ENCODE measurements at places on chromosomes 12 and 14.

DNA sequence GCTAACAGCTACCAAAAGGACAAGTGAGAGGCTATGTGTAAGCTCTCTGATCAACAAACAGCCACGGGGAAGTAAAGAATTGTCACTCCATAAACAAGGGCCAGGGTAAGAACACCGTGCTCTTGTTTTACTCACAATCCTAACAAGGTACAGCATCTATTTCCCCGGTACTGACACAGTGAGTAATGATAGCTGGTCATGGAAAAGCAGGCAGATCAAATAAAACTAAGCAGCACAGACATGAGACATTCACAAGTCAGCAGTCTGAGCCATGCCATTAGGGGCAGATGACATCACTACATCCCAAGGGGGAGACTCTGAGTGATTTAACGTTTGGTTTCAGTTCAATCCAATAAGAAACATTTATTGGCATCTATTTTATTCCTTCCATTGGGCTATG is 54.4 kb downstream of the ARL6IP4 start:
- no peak for DNase-seq

- no peak for DNase-seq
Measured at GRCh38 chr12:107622001-107622400, 63.6 kb upstream of the PWP1 start.

GRCh38 chr12:67452119-67452805 is 183.1 kb downstream of the CAND1 start:
- no peak for DNase-seq

DNA sequence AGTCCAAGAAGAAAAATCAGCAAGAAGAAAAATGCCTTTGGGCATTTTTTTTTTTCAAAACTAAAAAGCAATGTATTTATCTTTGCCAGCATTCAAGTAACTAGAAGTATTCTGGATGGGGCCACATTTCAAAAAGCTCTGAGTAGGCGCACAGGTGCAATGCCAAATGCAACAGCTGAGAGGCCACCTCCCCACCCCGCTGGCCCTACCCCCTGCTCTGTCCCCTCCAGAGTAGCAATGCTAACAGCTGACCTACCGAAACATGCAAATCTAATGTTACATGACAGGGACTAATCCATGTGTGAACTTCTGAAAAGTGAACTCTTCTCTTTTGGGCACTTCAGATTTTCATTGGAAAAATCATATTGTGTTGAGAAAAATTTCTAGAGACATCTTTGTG is 153.7 kb upstream of the SLC38A2 start:
- DNase-seq: no peak

- peak; percentile 14 for DNase-seq
Measured at GRCh38 chr14:20327005-20327869, 5.8 kb downstream of the CCNB1IP1 start.

DNA sequence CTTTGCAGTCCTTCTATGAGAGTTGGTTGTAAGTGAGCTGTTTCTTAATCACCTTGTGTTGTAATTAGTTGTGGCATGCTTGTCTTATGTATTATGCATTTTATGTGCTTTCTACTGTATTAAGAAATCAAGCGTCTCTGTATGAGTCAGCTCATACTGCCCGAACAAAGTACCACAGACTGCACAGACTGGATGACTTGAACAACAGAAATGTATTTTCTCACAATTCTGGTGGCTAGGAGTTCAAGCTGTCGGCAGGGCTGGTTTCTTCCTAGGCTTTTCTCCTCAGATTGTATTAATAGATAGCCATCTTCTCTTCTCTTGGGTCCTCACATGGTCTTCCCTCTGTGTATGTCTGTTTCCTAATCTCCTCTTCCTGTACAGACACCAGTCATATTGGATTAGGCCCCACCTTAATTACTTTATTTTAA is 77.7 kb downstream of the FLRT2 start:
- DNase-seq: no peak

DNA sequence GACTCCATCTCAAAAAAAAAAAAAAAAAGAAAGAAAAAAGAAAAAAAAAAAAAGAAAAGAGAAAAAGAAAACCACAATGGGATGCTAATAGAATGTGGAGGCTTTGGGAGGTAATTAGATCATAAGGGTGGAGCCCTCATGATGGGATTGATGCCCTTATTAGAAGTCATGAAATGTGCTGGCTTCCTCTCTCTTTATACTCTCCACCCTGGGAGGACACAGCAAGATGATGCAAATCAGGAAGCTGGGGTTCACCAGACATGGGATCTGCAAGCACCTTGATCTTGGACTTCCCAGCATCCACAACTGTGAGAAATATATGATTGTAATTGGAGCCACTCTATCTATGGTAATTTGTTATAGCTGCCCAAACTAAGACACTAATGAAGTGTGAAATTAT is 13.4 kb upstream of the DRAM1 start:
- no peak for DNase-seq

GRCh38 chr12:23222801-23223200 is 597.8 kb downstream of the ETNK1 start:
- DNase-seq: no peak

DNA sequence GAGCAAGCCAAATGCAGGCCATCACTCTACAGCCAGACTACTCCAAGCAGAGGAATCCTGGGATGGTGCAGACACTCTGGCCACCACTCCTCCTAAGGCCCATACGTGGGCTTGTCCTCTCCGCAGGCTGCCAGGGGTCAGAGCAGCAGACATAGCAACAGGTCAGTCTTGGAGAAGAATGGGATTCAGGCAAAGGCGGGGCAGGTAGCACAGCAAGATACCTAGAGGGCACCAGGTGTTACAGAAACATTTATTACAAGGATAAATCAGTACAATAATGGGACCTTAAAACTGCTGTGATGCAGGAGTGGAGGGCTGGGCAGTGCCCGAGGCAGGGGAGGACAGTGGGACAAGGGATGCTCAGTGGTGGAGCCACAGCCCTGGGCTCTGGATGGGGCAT is 20.3 kb downstream of the SYNDIG1L start:
- DNase-seq: no peak

DNA sequence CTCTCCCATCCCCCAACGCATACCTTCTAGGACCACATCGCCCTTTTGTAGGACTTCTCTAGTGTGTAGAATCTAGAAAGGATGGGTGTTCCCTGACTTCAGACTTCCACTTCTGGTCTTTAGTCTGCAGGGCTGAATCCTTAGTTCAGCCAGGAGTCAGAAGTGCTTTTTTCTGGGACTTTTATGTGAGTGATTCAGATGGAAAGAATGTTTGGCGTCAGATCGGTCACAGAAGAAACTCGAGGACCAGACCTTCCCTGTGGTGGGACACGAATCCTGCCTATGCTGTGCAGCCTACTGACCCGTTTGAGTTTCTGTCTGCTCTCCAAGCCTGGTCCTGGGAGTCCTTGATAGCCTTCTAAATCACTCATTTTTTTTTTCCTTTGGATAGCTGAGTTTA is 165.4 kb upstream of the SSTR1 start:
- DNase-seq: no peak

DNA sequence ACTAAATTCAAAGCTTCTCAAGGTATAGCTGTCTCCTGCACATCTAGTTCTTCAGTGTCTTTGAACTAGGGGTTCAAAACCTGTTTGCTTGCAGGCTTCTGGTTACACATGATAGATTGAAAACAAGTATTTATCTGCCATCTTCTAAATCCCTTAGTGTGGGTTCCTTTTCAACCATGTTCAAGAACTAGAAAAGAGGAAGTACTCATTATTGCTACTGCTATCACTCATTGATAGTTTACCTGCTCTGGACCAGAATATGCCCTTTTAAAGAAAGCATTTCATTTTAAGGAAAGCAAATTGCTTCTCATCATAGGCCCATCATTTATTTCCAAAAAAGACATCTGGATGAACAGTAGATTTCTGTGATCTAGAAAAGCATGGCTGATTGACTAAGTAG is 37.1 kb upstream of the VSX2 start:
- DNase-seq: no peak

DNA sequence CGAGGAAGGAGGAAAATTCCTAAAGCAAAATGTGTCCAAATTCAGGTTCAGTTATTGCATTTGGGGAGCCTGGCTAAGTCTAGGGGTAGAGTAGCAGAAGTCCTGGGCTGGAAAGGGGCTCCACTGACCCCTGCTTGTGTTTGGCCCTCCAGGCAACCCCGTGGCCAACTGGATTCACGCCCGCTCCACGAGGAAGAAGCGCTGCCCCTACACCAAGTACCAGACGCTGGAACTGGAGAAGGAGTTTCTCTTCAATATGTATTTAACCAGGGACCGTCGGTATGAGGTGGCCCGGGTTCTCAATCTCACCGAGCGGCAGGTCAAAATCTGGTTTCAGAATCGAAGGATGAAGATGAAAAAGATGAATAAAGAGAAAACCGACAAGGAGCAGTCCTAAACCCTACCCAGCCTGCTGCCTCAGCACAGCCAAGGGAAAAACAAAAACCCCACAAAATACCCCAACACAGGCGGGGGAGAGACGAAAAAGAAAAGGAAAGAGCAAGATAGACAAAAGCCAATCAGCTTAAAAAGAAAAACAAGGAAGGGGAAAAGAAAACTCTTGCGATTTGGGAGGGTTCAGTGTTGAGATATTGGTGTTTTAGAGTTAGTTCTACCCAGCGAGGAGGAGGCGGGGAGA is 2.4 kb downstream of the HOXC9 start:
- no peak for DNase-seq

GRCh38 chr12:70467918-70468733 is 102.0 kb downstream of the KCNMB4 start:
- DNase-seq: no peak

GRCh38 chr12:105754313-105754712 is 384.4 kb downstream of the NUAK1 start:
- DNase-seq: no peak

GRCh38 chr12:8077207-8077606 is 4.9 kb upstream of the NECAP1 start:
- no peak for DNase-seq

DNA sequence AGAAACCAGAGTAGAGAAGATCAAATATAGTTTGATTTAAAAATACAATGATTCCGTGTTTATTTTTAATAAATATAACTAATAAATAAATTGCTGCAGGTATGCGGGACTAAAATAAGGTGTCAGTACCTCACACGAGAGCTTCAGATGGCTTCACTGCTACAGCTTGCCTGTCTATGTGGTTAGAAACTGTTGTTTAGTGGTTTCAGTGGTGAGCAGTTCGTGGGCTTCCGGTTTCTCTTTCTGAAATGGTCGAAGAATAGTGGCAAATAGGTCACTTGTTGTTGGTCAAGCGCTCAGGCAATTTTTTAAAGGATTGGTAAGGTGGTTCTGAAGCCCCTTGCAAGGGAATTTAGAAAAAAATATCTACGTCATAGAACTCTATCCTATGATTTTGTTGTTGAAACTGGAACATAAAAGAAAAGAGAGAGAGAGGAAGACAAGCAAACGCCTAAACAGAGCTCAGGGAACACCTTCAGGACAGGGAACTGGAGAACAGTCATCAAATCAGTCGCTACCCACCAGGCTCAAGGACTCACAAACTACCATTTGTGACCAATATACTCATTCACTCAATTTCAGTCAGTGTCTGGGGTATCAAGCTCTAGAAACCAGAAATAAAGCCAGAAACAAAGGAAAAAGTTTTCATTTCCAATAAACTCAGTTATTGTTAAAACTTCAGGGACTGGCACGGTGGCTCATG is 31.3 kb downstream of the GABARAPL1 start:
- no peak for DNase-seq

DNA sequence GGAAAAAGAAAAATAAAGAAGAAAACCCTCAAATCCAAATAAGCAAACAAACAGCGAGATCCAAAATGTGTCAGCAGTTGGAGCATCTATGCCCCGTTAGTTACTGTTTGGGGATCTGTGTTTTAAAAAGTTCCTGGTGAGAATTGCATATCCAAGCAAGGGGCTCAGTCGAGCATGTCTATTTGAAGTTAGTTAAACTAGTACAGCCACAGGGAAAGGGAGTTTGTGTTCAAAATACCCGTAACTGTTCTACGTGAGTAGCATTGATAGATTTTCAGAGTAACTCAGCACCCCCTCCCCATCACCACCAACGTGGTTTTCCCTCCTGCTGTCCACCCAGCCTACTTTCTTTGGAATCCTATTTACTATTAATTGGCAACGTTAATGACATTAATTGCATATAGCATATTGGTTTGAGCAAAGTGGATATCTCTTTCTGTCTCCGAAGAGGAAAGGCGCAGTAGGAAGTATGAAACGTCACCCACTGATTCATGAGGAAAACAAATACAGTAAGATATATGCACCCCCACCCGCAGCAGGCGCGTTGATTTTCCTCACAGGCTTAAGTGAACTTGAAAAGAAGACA is 1.5 kb downstream of the NPAS3 start:
- DNase-seq: no peak

GRCh38 chr12:93616584-93617101 is 44.2 kb downstream of the SOCS2 start:
- DNase-seq: no peak

- no peak for DNase-seq
Measured at GRCh38 chr14:29618323-29619067, 309.2 kb downstream of the PRKD1 start.

DNA sequence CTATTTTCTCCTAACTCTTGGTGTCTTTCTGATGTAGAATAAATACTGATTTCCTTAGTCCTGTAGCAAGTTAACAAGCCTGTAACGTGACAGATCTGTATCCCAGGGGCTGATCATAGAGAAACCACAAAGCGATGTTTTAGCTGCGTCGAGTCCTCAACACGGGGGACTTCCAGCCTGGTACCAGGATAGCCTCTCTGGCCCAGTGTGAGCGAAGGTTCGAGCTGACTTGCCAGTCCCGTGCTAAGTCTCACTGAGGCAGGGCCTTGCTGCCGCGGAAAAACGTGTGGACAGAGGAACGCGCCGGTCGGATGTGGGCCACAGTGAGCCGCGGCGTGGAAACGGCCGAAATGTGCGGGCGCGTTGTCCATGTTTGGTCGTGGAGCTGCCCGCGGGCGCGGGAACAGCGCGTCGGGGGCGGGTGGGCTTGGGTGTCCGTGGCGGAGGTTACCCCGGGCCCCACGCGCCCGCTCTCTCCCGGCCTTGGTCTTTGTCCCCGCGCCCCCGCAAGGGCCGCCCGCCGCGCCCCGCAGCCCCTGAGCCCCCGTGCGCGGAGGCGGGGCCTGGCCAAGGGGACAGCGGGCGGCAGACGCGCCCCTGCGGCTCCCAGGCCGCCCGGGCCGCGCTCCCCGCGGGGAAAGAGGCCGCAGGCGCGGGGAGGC is 531 bp upstream of the EML1 start:
- DNase-seq: no peak

DNA sequence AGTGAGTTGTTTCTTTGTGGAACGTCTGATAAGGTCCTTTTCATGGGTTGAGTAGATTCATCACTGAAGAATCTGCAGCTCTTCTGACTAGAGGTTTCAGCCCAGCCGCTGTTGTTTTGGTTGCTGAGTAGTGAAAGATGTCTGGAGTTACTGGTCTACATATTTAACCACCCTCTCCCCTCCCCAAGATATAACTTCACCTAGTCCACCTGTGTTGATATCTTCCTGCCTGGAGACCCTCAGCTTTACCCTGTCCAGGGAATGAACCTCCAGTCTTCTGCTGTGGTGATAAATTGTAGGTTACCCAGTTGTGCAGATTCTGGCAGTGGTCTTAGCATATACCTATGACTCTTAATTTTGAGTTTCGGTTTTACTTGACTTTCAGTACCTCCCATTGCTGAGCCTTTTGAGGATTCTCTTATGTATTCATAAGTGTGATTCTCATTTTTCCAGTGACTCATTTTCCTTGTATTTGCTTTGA is 62.9 kb downstream of the CCDC91 start:
- no peak for DNase-seq

- no peak for DNase-seq
Measured at GRCh38 chr14:56310643-56311042, 192.4 kb downstream of the PELI2 start.
